Bronchial epithelial cell (primary cell): ENCODE measurements at places on chromosomes 7 and 10. TPM values are rescaled to one million over a fixed set of nuclear protein-coding genes. Genes with fewer than 3 reads are reported as not detected.

NOS3 gene
- total RNA-seq, result under 0.01 TPM in 2 replicates

OPN1SW gene
- total RNA-seq, result not detected in 2 replicates

SPDYE6 gene
- under 0.01 TPM in 1 of 2 replicates, not detected in the other for total RNA-seq

CFTR gene
- total RNA-seq, result under 0.01 and 0.13 TPM in 2 replicates

C10orf53 gene
- not detected in 2 replicates for total RNA-seq

SFMBT2 gene
- total RNA-seq, result under 0.01 TPM in 2 replicates

ANKRD2 gene
- 0.26 TPM in 2 replicates for total RNA-seq

ABCA13 gene
- 0.79 and 1.2 TPM in 2 replicates for total RNA-seq

CLRN3 gene
- not detected in 2 replicates for total RNA-seq

XPNPEP1 gene
- 76.6 and 112 TPM in 2 replicates for total RNA-seq

MSMB gene
- 1.1 and 16.4 TPM in 2 replicates for total RNA-seq

KAZALD1 gene
- total RNA-seq, result 1.6 and 4.0 TPM in 2 replicates

ZNF467 gene
- total RNA-seq, result 0.26 and 3.5 TPM in 2 replicates

BRAF gene
- 11.3 and 16.8 TPM in 2 replicates for total RNA-seq

TAS2R41 gene
- not detected in 2 replicates for total RNA-seq

SPDYE9 gene
- total RNA-seq, result not detected in 2 replicates

CDHR3 gene
- total RNA-seq, result 0.51 and 1.1 TPM in 2 replicates

MLLT10 gene
- 40.8 and 64.8 TPM in 2 replicates for total RNA-seq

FIGNL1 gene
- total RNA-seq, result 12.4 and 18.1 TPM in 2 replicates

SPDYE11 gene
- not detected in 2 replicates for total RNA-seq

NEUROG3 gene
- total RNA-seq, result not detected in 2 replicates

DNAJC12 gene
- total RNA-seq, result 0.26 TPM in 1 of 2 replicates, not detected in the other

LRRD1 gene
- 0.13 TPM in 1 of 2 replicates, not detected in the other for total RNA-seq

FOXI2 gene
- not detected in 2 replicates for total RNA-seq
